ENCODE measurements at places on chromosomes 5 and 9.

DNA sequence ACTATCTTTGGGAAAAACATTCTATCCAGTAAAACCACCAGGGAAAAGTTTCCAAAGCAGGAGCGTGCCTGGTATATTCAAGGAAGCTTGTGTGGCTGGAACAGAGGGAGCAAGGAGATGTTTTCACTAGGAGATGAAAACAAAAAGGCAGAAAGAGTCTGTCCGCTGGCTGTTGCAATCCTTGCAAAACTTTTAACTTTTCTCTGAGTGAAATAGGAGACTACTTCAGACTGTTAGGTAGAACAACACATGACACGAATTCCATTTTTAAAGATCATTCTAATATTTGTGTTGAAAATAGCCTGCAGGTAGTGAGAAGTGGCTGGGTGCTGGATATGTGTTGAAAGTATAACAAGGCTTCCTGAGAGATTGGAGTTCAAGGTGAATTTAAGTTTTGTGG, 69.5 kb downstream of the PRR16 start:
- DNase-seq, result no peak

- DNase-seq, result no peak
These were observed 159.0 kb downstream of the HACD4 start for GRCh38 chr9:20872340-20872977.

- DNase-seq, result no peak
These were observed 1.2 kb downstream of the ABO start for GRCh38 chr9:133273819-133274218.

DNA sequence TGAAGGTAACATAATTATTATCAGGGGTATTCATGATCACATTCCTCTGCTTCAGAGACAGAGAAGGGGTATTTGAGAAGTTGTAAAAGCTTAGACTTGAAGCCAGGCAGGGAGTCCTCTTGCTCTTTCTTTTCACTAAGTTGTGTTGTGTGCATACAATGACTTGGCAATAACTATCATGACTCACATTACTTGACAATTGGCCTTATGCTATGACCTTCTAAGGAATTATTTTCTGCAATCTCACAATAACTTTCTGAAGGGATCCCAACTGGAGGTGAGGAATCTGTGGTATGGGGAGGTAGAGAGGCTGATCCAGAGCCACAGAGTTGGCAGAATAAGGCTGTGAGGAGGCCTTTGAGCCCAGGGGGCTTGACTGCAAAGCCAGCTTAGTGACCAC, 622.3 kb downstream of the MTRR start:
- no peak for DNase-seq

DNA sequence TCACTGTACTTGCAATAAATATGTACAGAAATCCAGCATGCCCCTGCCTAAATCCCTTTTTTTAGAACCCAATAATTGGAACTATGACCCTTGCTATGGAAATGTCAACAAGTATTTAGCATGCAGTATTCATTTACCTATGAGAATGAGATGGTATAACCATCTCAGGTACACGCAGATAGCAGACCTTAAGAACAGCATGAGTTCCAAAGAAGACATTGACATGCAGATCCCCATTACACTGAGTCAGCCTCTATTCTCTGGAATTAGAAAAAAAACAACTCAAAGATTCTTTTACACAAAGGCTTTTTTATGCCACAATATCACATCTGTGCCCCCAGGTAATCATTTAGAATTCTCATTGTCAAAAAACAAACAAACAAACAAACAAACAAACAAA, 325.6 kb upstream of the TLE4 start:
- DNase-seq, result no peak

DNA sequence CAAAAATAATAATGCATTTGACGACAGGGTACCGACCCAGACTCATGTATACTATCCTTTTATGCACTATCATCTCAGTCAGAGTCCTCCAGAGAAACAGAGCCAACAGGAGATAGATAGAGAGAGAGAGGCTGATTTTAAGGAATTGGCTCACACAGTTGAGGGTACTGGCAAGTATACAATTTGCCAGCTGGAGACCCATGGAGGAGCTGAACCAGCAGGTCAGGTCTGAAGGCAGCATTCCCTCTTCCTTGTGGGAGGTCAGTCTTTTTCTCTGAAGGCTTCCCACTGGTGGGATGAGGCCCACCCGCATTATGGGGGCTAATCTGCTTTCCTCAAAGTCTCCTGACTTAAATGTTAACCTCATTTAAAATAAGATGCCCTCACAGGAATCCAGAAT, 17.3 kb upstream of the MED10 start:
- no peak for DNase-seq

GRCh38 chr5:154826-155225, 36.5 kb upstream of the LRRC14B start:
- no peak for DNase-seq

GRCh38 chr9:117180896-117181445, 233.9 kb downstream of the ASTN2 start:
- no peak for DNase-seq

DNA sequence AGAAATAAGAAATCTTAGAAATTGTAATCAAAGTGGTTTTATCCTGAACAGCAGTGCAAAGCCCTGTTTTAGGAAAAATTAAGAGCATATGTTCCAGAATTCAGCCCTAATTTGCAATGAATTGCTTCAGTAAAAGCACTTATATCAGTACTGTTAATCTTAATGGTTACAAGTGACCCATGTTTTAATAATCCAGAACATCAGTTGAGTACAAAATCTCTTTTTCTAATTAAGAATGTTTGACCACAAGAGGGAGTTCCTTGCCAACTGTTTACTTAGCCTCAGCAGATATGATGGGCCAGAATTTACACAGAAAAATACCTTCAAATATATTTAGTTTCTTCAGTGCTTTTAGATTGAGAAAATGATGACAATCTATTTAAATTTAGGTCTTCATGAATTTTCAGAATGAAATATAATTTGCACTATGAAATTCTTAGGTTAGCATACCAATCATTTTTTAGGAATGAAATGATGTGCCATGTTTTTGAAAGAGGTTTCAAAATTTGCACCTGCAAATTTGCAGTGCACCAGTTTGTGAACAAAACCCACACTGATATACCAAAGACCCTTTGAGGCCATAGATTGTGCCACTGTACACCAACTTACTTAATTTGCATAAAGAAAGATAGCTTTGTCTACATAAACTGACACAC, 926.3 kb upstream of the ARRDC3 start:
- DNase-seq, result peak; percentile 20

DNA sequence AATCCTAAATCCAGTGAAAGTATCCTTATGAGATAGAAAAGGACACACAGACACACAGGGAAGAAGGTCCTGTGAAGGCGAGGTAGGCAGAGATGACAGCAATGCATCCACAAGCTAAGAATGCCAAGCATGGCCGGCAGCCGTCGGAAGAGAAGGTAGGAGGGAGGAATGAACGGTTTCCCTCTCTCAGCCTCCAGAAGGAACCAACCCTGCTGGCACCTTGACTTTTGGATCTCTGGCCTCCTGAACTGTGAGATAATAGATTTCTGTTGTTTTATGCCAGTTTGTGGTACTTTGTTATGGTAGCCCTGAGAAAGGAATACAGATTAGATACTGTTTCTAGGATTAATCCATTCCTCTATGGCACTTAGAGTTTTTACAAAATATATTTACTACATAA, 76.1 kb upstream of the PANK3 start:
- no peak for DNase-seq

DNA sequence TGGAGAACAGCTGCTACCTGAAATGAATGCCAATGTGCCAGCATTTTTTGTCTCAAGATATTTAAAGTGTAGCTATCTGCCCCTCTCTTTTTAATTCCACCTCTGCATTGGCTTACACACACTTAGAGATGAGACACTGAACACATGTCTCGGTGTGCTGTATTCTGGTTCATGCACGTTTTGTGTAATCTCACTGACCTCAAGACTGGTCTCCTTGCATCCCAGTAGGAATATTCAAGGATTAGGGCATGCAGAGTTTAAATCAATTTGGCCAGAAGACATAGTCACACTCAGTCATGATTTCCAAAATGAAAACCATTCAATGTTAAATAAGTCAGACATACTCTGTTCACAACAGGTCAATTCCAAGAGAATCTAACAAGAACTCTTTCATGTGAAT, 561.8 kb upstream of the TUSC1 start:
- no peak for DNase-seq

GRCh38 chr5:179462040-179462439, 88.3 kb upstream of the RUFY1 start:
- DNase-seq, result no peak

GRCh38 chr5:131460133-131460532, 174.9 kb downstream of the RAPGEF6 start:
- DNase-seq, result no peak

- DNase-seq, result no peak
These were observed 39.0 kb upstream of the CLPTM1L start for GRCh38 chr5:1383886-1384401.

GRCh38 chr5:177399997-177400868, at the start of gene PFN3:
TSS of gene PFN3 (minus strand) at chr5:177400661. CDS start at chr5:177400576, 85 bp downstream.
- no peak for DNase-seq
